CD4-positive, alpha-beta T cell (primary cell): ENCODE measurements at places on chromosomes 7 and 10. TPM values are rescaled to one million over a fixed set of nuclear protein-coding genes. Genes with fewer than 3 reads are reported as not detected.

DNA sequence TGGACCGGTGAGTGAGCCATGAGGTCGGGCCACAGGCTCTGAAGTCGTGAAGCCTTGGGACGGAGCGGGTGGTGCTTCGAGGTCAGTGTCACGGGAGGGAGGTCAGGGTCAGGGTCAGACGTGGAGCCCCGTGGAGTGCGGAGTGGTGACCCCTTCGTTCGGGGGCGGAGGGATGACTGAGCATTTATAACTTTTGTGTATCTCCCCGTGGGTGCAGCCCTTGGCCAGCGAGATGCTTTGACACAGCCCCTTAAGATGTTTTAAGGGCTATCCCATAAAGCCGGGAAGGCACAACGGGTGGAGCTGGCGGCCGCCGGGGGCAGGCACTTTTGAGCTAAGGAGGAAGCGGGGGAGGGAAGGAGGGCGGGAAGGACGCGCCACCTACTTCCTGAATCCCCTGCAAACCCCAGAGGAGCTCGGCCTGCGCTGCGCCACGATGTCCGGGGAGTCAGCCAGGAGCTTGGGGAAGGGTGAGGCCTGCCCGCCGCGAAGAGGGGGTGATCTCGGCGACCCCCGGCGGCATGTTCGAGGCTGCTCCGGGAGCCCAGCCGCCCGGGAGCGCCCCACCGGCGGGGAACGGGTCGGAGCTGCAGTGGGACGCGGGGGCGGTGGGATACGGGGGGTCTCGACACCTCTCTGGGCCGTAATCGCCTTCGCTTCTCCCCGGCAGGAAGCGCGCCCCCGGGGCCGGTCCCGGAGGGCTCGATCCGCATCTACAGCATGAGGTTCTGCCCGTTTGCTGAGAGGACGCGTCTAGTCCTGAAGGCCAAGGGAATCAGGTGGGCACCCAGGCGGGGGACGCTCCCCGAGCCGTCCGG is at the start of gene GSTO1:
Gene GSTO1 (plus strand): TSS at position 400 of the 818 bp plus-strand sequence. CDS start 37 bp downstream, at position 437.
- peak within 1 kb of the TSS; percentile 73 for H3K27ac ChIP-seq
- H3K27me3 ChIP-seq, result no peaks in the 10 kb centered on the region
- peaks cover 23% of the 10 kb centered on the region for H3K36me3 ChIP-seq
- peaks cover 27% of the 10 kb centered on the region for H3K4me1 ChIP-seq

GRCh38 chr10:25048450-25048849 is 32.0 kb downstream of the THNSL1 start:
- H3K27me3 ChIP-seq, result peaks cover 4% of the 10 kb centered on the region
- no peaks in the 10 kb centered on the region for H3K4me1 ChIP-seq
- no peaks in the 10 kb centered on the region for H3K36me3 ChIP-seq

- peaks cover 3% of the 10 kb centered on the region for H3K36me3 ChIP-seq
- peak overlapping the region; percentile 63 for H3K4me3 ChIP-seq
- peaks cover 27% of the 10 kb centered on the region for H3K4me1 ChIP-seq
- DNase-seq, result peak; percentile 74
- peak overlapping the region; percentile 55 for H3K27ac ChIP-seq
- no peaks in the 10 kb centered on the region for H3K27me3 ChIP-seq
Observed at GRCh38 chr10:110008518-110009339, 945 bp downstream of the ADD3 start.

GRCh38 chr10:35417313-35417625 is 81.0 kb downstream of the CCNY start:
- no peak overlapping the region for H3K27ac ChIP-seq
- no peaks in the 10 kb centered on the region for H3K27me3 ChIP-seq
- no peaks in the 10 kb centered on the region for H3K36me3 ChIP-seq
- H3K4me1 ChIP-seq, result peaks cover 43% of the 10 kb centered on the region
- no peak overlapping the region for H3K4me3 ChIP-seq

Gene TMEM178B
- not detected for total RNA-seq

Gene SFTPA1
- total RNA-seq, result not detected

DNA sequence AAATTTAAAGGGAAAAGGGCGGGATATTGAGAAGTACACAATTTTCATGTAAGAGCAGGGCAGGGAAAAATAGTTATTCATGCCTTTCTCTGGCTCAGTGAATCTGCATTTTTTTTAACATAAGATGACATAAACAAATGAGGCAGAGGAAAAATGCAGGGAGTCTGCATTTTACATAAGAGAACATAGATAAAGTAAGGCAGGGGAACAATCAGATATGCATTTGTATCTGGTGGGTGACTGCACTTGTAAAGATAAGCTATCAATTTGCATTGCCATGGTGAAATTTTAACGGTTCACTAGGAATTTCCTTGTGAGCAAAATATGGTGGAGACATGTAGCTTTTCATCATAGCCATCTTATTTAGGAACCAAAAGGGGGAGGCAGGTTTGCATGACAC is 33.5 kb downstream of the ALOX5 start:
- H3K4me1 ChIP-seq, result no peaks in the 10 kb centered on the region
- no peak overlapping the region for H3K27ac ChIP-seq
- no peaks in the 10 kb centered on the region for H3K36me3 ChIP-seq
- H3K4me3 ChIP-seq, result no peak overlapping the region
- H3K27me3 ChIP-seq, result no peaks in the 10 kb centered on the region

DNA sequence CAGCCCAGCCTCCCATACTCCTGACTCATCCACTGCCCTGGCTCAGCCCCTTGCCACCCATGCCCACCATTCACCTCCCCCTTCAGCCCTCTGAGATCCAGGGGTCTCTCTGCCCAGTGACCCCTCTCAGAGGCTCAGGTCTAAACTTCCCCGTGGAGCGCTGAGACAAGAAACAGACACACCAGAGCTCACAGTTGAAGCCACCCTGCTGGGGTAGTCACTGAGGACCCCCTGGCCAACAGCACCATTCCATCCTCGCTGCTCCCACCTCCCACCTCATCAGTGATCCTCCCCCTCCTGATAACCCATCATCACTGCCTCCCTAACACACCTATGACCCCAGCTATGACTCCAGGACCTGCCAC is 100.7 kb downstream of the GRID1 start:
- DNase-seq, result no peak
- H3K4me3 ChIP-seq, result no peak overlapping the region
- H3K27me3 ChIP-seq, result peaks cover 17% of the 10 kb centered on the region
- no peaks in the 10 kb centered on the region for H3K4me1 ChIP-seq
- no peaks in the 10 kb centered on the region for H3K36me3 ChIP-seq

Gene RNF148
- total RNA-seq, result not detected

DNA sequence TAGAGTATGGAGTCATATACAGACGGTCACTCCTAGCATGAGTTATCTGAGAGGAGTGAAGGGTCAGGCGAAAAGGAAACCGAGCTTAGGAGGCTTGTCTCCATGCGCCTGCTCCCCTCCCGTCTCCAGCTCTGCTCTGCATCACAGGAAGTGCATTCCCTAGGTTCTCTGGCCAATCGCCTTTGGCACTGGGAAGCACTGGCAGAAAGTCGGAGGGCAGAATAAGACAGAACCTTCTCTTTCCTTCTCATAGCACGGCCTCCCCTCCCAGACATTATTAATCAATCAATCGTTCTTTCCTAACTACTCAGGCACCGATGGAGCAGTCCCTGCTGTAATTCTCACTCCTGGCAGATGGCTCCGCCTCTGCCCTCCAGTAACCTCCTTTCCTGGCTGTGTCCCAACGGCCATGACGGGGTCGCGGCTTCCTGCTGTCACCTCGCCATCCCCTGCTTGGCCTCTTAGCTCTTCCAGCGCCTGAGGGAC is 177.1 kb downstream of the FRMD4A start:
- H3K36me3 ChIP-seq, result no peaks in the 10 kb centered on the region
- no peak for DNase-seq
- H3K27ac ChIP-seq, result no peak overlapping the region
- H3K4me3 ChIP-seq, result no peak overlapping the region
- no peaks in the 10 kb centered on the region for H3K4me1 ChIP-seq

DNA sequence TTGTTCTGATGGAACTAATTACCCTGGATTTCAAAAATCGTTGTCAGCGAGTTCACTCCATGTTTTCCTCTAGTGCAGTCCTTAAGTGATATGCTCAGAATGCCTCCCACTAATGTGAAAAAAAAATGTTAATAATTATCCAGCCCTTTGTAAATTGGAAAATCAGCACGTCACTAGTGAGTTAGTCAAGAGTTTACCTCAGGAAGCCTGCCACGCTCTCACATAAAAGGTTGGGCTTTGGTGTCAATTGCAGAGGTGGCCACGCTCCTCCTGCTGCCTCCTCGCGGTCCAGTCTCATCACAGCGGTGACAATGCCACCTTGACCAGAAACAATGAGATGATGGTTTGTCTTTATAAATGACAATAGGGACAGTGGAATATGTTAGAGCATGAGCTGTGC is 22.5 kb downstream of the UPP1 start:
- no peaks in the 10 kb centered on the region for H3K27me3 ChIP-seq
- peaks cover 29% of the 10 kb centered on the region for H3K36me3 ChIP-seq
- H3K27ac ChIP-seq, result no peak overlapping the region
- peaks cover 12% of the 10 kb centered on the region for H3K4me1 ChIP-seq
- H3K4me3 ChIP-seq, result no peak overlapping the region

DNA sequence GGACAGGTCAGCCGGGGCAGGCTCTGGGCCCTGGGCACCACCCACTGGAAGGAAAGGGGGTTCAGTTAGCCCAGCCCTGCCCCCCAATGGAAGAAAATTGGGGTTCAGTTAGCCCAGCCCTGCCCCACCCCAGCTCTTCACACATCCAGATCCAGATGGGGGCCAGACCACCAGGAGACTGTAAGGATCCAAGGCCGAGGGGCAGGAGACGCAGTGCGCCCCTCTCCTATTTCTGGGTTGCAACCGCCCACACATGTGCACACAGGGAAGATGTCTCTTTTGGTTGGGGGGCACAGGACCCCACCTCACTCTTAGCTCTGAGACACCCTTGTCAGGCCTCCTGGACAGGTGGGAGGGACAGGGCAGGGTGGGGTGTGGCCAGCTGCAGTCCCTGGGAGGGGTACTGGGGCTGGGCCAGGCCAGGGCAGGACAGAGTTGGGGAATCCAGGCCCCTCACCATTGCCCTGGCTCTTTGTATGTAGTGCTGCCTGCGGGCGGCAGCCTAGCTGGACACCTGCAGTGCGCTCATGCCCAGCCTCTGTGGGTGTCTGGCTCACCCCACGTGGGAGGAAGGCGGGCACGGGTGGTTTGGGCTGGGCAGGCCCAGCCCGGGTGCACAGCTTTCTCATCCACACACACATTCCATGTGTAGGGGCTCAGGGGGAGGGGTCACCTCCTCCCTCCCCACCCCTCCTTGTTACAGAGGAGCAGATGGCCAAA is 141.2 kb downstream of the LHPP start:
- H3K36me3 ChIP-seq, result no peaks in the 10 kb centered on the region
- peaks cover 4% of the 10 kb centered on the region for H3K4me1 ChIP-seq
- no peak for DNase-seq
- no peaks in the 10 kb centered on the region for H3K27me3 ChIP-seq
- H3K4me3 ChIP-seq, result no peak overlapping the region
- no peak overlapping the region for H3K27ac ChIP-seq

GRCh38 chr7:141737118-141737835 is 881 bp upstream of the SSBP1 start:
- no peaks in the 10 kb centered on the region for H3K27me3 ChIP-seq
- H3K4me3 ChIP-seq, result peak overlapping the region; percentile 76
- peaks cover 29% of the 10 kb centered on the region for H3K36me3 ChIP-seq
- H3K4me1 ChIP-seq, result peaks cover 25% of the 10 kb centered on the region
- no peak for DNase-seq
- peak overlapping the region; percentile 86 for H3K27ac ChIP-seq

DNA sequence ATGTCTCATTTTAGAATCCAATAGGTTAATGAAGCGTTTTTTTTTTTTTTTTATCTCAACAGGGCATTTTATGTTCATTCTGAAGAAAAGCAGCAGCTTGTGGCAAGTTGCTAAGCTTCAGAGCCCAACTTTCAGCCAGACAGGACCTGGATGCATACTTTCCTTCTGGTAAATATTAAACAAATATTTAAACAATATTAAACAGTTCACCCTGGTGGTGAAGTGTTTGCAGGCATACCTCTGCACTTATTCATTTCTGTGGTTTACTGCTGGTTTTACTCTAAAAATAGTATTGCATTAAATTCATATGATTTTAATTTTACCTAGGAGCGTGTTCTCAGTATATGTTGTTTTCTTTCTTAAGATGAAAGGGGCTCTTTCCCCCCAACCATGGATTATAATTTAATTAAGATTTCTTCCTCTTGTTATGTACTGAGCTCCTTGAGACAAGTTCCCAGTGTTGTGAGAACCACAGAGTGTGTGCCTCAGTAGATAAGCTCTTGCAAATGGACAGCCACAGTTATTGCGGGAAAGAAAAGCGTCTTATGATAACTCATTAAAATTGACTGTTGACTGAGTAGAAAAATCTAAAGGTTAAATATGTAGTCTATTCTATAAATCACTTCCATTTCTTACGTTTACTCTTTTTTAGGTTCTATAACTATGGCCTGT is 155.8 kb downstream of the MALRD1 start:
- no peak for DNase-seq
- no peak overlapping the region for H3K4me3 ChIP-seq
- no peaks in the 10 kb centered on the region for H3K36me3 ChIP-seq
- no peaks in the 10 kb centered on the region for H3K27me3 ChIP-seq

GRCh38 chr7:139422126-139422525 is 61.3 kb downstream of the KLRG2 start:
- H3K27ac ChIP-seq, result no peak overlapping the region
- no peak for DNase-seq
- no peaks in the 10 kb centered on the region for H3K4me1 ChIP-seq
- H3K36me3 ChIP-seq, result peaks cover 76% of the 10 kb centered on the region
- H3K4me3 ChIP-seq, result no peak overlapping the region

Gene ZNF273
- 6.8 TPM for total RNA-seq

DNA sequence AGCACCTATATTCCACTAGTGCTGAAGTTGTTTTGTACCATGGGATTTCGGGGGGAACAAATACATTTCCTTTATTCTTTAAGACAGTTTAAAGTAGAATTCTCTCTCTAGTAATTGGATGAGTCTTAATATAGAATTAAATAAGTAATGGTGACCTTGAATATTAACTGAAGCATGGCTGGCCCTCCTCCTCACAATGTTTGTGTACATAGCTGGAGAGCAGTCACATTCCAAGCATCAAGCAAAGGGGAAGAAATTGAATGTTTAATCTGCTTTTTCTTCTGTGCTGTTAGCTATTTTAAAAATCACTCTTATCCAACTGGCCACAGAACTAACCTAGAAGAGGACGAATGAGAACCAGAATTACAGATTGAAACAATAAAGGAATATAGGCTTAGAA is 906.9 kb downstream of the CCSER2 start:
- H3K36me3 ChIP-seq, result no peaks in the 10 kb centered on the region
- no peak for DNase-seq
- no peaks in the 10 kb centered on the region for H3K4me1 ChIP-seq
- H3K27me3 ChIP-seq, result no peaks in the 10 kb centered on the region
- H3K4me3 ChIP-seq, result no peak overlapping the region
- H3K27ac ChIP-seq, result no peak overlapping the region

Gene GRID1
- not detected for total RNA-seq

- no peaks in the 10 kb centered on the region for H3K36me3 ChIP-seq
- no peak overlapping the region for H3K27ac ChIP-seq
- H3K4me3 ChIP-seq, result no peak overlapping the region
- peaks cover 43% of the 10 kb centered on the region for H3K4me1 ChIP-seq
- H3K27me3 ChIP-seq, result no peaks in the 10 kb centered on the region
Observed at GRCh38 chr7:36279200-36279925, 110.3 kb upstream of the ANLN start.
